ENCODE measurements at places on chromosomes 2 and 18.

DNA sequence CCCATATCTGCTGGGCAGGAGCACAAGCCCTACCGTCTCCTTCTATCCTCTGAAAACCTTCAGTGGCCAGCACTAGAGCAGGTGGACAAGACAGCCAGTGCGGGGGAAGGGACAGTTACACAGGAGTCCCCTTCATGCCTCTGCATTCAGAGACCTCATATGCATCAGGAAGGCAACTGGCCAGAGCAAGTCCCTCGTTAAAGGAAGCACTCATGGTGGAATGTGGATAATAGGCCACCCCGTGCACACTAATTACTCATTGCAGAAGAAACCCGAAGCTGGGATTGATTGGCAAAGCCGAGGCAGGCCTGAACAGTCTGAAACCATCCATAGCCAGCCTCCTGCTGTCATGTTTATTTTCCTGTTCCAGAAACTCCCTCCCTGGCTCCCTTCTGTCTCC, 11.2 kb downstream of the KIAA2012 start:
- no peak for DNase-seq

- DNase-seq: peak; percentile 73
Observed at GRCh38 chr2:7795778-7796563, 878.8 kb downstream of the RNF144A start.

- DNase-seq: no peak
Observed at GRCh38 chr2:38269421-38269820, 107.7 kb downstream of the ATL2 start.

DNA sequence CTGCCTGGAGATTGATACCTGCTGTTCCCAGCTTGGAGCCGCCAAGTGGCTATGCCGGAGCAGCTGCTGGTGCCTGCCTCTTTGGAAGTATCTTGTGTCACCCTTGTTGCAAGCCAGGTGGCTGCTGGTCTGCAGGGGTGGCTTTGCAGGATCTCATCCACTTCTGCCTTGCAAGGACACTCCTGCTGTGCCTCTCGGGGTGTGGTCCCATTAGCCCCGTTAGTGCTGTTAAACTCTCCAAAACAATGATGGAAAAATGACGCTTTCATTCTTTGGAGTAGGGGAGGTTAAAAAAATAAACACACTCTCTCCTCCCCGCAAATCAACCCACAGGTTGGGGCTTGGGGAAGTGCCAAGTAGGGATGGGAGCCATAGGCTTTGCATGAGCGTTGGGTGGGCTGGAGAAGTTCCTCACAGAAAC, 352.8 kb downstream of the RNF144A start:
- DNase-seq: no peak

DNA sequence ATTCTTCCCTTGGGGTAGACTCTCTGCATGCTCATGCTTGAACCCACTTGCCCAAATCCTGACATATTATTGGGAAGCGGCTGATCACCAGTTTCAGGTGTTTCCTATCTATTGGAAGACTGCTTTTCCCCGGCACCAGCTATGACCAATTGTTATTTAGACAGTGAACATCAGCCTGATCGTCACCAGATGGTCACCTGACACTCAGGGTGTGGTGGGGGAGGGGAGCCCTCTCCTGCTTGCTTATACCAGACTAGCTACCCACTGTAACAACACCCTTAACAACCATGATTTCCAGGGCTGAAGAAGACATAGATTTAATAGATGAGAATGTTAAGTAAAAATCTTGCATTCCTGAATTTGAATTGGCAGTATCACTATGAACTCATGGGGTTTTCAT, 44.3 kb downstream of the RBM43 start:
- no peak for DNase-seq

DNA sequence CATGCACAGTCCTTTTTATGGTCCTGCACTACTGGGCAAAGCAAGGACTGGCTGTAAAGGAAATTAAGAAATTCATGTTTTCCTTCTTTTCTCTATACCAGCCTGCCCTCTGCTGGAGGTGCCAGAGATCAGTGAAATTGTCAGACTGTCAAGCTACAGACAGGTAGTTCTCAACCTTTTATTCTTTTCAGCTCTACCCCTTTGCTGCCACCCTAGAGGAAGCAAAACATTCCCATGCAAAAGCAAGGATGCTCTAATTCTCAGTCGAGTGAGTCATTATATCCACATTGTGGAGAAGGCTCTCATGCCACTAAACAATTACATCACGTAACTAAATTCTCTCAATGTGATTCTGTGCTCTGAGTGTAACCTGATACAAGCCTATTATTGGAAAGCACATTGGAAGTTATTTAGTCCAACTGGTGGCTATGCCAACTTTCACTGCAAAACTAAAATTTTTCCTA, 25.0 kb upstream of the RAPGEF4 start:
- peak; percentile 57 for DNase-seq

DNA sequence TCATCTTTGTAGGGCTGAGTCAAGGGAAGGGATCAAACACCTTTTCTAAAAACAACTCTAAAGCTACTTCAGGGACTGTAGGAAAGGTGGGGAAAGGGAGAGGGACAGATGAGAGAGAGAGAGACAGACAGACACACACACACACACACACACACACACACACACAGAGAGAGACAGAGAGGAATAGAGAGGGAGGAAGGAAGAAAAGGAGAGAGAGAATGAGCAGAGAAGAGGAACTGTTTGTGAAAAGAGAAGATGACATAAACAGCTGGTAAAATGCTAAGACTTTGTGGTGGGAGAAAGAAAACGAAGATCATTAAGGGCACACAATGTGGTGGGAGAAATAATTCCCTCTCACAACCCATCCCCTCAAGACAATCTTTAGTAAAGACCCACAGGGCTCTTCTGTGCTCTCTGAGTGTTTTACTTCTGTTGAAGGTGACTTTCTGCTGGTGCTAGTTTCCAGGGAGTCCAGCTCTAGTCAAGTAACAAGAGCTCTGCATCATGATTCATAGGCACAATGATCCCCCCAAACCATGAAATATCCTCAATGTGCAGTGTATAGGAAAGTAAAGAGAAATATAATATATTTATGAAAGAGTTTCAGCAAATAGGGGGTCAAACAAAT, 77.2 kb upstream of the STK17B start:
- no peak for DNase-seq

DNA sequence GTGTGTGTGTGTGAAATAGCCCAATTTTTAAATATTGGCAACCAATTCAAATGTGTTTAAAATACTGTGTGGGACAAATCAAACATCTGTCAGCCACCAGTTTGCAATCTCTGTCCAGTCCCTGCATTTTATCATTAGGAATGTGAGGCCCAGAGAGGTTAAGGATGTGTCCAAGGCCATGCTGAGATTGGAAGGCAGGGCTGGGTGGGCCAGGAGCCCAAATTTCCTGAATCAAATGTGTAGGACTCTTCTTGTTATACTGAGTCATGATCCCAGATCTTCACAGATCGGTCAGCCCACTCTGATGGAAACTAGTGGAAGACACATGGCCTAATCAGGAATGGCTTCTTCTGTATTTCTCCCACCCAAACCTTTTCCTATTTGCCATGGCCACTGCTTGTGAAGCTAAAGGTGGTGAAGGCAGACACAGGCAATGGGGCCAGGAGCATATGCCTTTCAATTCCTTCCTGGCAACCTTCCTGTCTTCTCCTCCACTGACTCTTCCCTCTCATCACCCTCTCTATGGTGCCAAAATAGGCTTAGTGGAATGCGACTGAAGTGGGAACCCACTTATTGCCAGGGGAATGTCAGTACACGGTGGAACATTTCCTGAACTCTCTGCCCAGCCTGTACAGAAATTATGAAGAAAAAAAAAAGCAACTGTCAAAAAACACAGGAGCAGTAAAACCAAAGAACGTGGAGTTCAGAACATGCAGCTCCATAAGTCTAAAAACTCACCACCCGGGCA, 35.5 kb downstream of the ZEB2 start:
- no peak for DNase-seq

DNA sequence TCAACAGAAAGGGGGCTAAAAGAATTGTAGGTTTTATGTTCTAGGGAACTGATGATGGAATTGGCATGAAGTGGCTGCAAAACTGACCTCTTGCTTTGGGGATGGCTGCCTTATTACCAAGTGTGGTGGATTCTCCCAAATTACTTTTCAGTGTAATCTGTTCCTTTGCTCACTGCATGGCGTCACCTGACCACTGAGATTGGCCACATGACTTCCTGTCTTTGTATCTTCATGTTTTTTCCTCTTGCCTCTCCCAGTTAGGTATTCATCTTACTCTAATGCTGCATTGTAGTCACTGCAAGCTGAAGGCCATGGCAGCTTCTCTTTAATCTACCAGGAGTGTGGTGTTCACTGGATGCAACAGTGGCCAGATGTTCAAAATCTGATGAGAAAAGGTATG, 257.7 kb upstream of the TNP1 start:
- no peak for DNase-seq

All from Kasumi-1 (cell line).